Naive thymus-derived CD8-positive, alpha-beta T cell (primary cell): ENCODE measurements at places on chromosomes 7 and 10.

DNA sequence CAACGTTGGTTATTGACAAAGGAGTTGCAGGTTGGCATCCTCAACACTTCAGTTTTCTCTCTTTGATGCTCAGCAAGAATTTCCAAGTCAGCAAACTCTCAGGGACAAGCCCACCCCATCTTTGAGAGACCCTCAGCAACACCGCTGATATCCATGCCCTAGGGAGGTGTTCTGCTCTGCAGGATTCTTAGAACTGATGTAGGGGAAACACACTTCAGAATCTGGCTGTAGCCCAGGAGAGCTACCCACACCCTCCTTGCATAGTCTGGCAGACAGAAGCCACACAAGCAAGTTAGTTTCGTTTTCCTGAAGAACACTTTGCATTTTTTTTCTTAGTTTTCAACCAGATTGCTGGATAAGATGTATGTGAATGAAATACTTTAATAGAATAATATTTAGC lies 822 bp downstream of the SAMD9L start:
- DNase-seq, result peak; percentile 26

DNA sequence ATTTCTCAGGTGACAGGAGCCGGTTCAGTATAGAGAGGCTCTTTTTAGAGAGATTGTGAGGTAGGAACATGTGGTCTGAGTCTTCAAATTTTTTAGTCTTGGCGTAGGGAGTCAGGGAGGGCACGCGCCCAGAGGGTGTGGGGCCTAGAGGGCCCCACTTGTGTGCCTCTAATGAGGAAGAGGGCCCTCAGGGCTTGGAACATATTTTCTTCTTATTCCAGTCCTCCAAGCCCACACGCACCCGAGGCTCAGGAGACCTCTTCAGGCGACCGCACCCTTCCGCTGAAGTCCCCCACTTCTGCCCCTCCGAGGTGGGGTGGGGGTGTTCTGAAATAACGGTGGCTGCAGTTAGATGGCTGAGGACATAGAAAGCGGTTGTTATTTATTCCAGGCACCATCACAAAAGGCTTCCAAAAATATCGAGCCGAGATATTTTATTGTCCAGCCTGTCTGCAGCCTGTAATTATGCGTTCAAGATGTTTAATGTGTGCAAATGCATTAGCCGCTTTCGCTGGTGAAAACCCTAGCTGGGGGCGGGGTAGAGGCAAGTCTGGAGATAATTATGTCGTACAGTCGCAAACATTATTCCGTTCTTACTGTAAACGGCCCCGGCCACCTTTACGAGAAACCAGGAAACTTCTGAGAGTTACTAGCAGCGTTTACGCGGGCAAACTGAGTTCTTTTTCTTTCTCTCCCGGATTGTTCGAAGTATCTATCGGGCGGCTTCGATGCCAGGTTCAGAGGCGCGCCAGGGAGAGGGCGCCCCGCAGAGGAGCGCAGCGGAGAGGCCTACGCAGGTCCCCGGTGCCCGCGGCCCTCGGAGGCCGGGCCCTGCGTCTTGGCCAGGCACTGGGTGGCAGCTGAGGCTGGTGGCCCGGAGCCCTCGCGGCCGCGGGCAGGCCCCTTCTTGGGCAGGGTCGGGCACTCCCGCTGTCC lies 12.9 kb upstream of the HOXA13 start:
- no peak for DNase-seq

- DNase-seq, result no peak
Measured at GRCh38 chr7:57646901-57647246, 196.9 kb downstream of the ZNF716 start.

DNA sequence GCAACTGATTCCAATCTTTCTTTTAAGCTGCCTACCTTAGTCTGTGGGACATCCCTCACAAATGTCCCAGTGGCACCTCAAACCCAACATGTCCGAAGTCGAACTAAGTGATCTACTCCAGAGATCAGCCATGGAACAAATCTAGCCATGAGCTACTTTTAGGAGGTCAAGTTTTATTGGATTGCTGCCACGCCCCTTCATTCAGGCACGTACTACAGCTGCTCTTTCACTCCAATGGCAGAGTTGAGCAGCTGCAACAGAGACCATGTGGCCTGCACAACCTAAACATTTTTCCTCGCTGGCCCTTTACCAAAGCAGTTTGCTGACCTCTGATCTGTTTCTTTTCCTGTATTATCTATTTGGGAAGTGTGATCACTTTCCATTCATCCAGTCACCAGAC lies 192.4 kb upstream of the CDCA7L start:
- no peak for DNase-seq

DNA sequence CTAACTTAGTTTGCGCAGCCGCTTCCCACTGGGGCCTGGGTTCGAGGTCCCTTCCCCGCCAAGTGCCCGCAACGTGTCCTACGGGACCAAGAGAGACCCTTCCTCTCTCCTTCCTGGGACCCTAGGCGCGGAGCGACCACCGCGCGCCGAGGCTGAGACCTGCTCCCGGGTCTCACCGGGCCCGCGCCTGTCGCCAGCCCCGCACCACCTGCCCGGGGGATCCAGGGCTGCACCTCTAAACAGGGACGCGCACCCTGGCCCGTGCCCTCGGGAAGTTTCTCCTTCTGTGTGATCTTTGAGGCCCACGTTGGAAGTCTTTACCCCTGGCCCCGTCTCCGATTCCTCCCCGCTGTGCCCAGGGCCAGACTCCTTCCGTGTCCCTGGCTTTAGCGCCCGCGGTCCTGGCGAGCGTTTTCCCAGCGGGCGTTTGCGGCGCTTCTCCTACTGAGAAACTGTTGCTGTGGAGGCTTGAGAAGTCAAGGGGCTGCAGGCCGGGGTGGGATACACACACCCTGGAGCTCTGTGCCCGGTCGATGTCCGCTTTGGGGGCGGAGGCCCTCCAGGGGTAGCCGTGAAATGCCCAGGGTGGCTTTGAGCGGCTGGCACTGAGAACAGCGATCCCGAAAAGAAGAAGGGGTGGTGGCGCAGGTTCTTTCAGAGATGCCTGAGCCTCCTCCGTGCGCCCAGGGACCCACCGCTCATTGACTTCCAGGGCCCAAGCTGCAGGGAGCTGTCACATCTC lies 575 bp downstream of the PLPP4 start:
- no peak for DNase-seq

- no peak for DNase-seq
Measured at GRCh38 chr7:55348502-55348901, 16.6 kb upstream of the LANCL2 start.

DNA sequence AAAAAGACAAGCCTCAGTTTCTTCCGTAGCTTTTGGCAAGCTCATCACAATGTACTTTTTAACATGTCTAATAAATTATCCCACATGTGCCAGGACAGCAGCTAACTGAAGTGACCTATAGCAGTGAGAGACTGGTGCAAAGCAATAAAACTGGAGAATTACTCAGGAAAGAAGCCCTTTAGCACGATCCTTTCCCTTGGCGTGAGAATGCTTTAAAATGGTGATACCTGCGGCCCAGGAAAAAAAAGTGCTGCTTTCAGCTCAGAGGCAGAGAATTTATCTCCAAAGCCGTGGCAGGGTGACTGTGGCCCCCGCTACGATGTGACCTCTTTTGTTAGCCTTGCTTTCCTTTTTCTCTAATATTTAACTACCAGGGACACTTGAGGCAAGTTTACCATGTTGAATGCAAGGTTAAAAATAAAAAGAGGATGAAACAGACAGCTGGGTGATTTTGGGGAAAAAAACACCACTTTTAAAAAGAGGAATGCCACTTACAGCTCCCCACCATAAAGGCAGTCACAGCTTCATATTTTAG lies 184.0 kb downstream of the FANK1 start:
- DNase-seq, result no peak

DNA sequence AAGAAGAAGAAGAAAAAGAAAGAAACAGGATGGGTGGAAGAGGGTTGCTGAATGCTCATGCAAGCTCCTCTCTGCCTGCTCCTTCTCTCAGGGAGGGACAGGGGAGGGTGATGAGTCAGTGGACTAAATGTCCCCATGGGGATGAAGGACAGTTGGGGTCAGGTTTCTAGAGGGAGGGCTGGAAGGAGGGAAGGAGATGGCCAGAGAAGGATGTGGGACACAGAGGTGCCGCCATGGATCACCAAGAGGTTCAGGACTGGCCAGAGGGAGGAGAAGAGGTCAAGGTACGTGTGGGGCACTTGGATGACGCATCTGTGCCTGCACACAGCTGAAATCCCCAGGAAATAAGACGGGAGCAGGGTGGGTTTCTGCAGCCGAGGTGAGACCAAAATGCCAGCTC lies 88.9 kb upstream of the GTF2I start:
- no peak for DNase-seq

- DNase-seq, result no peak
Measured at GRCh38 chr7:91140982-91141381, 123.3 kb upstream of the FZD1 start.

DNA sequence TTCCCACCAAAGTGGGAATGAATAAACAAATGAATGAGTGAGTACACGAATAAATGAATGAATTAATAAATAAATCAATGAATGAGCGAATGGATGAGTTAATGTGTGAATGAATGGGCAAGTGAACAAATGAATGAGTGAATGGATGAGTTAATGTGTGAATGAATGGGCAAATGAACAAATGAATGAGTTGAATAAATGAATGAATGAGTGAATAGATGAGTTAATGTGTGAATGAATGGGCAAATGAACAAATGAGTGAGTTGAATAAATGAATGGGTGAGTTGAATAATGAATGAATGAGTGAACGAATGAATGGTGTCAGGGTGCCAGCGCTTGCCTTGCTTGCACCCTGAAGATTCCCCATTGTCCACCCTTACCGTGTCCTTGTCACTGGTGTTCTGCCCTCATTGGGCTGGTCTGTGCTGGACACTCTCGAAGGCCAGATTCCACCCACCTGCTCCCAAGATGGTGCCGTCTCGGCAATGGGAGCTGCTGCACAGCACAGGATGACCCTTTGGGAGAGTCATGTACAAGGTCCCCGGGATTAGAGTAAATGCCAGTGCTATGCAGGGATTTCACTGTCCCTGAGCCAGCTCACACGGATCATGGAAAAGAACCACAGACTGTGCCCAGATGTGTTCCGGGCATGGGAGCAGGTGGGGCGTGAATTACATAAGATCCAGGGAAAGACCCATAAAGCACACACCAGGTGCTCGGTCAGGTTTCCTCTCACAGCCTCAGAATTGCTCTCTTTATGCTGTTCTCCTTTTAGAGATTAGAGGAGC lies 83.2 kb downstream of the CAMK1D start:
- no peak for DNase-seq

GRCh38 chr10:100788002-100788903 lies 42.9 kb downstream of the PAX2 start:
- no peak for DNase-seq

DNA sequence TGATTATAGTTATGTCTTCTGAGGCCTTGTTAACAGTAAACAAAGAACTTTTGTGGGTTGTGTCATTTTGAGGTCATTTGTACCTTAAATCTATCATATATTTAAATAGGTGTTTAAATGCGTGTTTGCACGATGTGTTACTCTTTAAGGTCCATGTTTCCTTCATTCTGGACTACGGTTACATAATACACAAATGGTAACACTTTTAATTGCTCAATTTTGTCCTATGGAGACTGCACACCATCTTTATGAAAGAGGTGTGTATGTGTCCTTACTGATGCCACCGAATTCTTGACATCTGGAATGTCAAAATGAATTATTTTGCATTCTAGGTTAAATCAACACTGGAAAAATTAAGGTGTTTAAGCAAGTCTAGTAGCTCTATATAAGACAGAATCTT lies 1.7 kb downstream of the PALS2 start:
- no peak for DNase-seq

DNA sequence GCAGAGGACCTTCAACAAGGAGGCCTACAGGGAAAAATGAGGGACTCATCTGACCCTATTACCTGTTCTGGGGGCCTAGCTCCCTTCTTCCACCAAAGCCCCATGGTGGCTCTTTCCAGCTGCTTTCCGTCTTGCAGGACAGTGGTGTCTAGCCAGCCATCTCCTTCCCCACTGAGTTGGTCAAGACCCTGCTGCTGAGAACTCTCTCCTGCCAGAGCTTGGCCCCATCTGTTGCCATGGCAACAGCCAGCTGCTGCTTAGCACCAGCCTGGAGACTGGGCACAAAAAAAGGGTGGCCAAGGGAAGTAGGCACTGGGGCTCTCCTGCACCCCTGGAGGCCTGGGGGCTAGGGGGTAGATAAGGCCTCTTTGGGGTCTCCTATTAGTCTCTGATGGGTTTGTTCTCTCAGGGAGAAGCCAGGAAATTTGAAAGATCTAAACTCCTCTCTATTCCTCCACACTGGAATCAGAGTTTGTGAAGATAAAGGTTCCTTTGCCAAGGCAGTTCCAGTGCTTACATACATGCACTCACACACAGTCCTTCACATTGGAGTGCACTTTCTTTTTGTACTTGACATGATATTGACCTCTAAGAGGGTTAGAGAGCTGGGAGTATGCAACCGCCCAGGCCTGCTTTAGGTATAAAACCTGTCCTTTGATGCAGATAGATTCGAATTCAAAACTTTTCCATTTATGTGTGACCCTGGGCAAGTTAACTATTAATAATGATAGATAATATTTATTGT lies 15.8 kb downstream of the TSPAN33 start:
- no peak for DNase-seq

GRCh38 chr7:104926601-104927041 lies 87.4 kb upstream of the KMT2E start:
- DNase-seq, result no peak

DNA sequence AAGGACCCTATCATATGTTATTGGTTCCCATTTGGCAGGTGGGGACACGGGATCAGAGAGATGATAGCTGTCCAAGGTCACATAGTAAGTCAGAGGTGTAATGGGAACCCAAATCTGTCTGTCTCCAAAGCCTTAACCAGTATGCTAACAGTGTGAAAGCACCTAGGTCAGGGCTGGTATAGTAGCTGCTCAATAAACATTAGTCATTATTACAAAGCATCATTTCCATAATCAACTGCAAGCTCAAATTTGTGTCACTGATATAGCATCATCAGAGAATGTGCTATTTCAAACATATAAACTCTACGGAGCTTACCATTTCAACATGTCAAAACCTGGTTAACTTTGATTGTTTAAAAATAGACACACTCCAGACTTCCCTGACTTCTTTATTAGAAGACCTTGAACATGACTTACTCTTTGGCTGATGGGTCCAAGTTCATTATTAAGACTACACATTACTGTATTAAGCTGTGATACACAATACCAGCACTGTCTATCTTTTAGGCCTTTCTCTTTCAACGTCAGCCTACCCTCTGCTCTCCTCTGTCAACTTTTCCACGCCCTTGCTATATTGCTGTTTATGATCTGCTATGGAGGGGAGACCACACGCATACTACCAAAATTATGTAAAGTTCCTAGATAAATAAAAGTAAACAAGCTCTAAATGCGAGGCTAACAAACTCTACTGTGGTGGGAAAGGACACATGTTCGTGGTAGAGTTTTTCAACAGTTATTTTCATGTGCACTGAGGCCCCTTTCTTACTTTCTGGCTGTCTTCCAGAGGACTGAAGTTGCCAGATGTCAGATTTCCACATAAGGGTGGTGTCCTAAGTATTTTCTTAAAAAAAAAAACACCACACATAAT lies 33.6 kb downstream of the DNMBP start:
- no peak for DNase-seq

DNA sequence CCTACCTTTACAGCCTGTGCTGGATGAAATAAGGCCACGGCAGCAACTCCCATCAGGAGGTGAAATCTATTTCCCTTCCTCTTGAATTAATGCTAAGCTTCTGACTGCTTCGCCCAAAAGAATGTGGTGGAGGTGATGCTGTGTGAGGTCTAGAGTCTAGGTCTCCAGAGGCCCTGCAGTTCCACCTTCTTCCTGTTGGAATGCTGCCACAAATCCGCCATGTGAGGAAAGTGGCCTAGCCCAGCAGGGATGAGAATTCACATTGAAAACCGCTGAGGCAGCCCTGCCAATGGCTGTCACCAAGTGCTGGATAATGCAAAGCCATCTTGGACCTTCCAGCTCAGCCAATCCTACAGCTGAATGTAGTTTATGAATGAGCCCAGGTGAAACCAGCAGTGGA lies 28.0 kb downstream of the RHOBTB1 start:
- DNase-seq, result no peak
